ENCODE measurements at places on chromosomes 16 and 17. TPM values are rescaled to one million over a fixed set of nuclear protein-coding genes. Genes with fewer than 3 reads are reported as not detected.

GRCh38 chr16:62019851-62020250, 16.4 kb downstream of the CDH8 start:
- no peak for DNase-seq

GRCh38 chr17:80850817-80851216, 140.8 kb upstream of the CHMP6 start:
- DNase-seq: peak; percentile 80

GRCh38 chr16:78437352-78437968, 338.0 kb downstream of the WWOX start:
- no peak for DNase-seq

- DNase-seq: no peak
Observed at GRCh38 chr16:48084826-48085225, 71.0 kb downstream of the ABCC12 start.

DNA sequence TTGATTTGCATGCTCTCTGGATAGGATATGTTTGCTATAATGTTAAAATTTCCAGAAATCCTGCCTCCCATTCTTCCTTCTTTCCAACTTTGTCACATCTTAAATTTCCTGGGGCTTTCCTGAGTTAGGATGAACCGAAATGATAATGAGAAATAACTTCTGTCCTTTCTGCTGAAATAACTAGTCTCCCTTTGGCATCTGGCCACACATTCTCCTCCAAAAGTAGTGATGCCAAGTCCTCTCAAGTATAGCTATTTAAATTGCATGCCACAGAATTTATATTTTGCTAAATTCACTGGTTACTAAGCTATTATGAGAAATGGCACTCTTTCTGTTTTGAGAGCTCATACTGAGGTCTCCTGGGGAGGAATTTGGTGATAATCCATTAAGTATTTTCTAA, 30.6 kb downstream of the FAM20A start:
- DNase-seq: no peak

ABI3 gene
- polyA plus RNA-seq: not detected

- peak; percentile 50 for DNase-seq
Observed at GRCh38 chr16:12067714-12068401, 91.3 kb downstream of the SNX29 start.

- DNase-seq: no peak
Observed at GRCh38 chr17:67656494-67657203, 61.1 kb upstream of the NOL11 start.

GRCh38 chr17:48412841-48413240, 17.2 kb downstream of the SKAP1 start:
- peak; percentile 8 for DNase-seq

EIF3CL gene
- polyA plus RNA-seq: 204 TPM

GRCh38 chr17:57356153-57356718, 99.9 kb downstream of the MSI2 start:
- DNase-seq: no peak

DNA sequence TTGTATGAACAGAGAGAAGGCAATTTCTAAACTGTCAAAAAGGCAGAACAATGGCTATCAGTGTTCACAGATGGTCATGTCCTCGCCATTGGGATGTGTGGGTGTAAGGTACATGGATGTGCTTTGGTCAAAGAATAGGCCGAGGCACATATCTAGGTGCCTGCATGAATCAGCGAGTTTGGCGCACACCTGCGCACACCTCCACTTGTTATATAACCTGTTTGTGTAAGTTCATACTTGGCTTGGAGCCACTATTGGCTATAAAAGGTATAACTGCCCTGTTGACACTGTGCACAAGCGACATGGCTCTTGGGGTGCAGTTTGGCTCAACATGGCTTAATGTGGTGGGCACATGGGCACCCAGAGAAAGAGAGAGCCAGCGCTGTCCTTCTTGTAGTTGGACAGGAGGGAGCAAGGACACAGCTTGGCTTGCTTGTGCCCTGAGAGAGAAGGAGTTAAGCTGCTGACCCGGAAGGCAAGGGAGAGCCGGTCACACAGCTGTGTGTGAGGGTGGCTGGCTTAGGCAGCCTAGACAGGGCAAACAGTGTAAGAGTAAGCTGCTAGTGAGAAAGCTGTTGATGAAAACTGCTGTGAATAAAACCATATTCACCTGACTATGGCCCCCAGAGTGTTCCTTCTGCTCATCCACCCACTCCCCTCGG, 499.1 kb downstream of the KCNJ2 start:
- no peak for DNase-seq

- peak; percentile 57 for DNase-seq
Observed at GRCh38 chr17:33469911-33470310, 176.8 kb upstream of the ASIC2 start.

DNA sequence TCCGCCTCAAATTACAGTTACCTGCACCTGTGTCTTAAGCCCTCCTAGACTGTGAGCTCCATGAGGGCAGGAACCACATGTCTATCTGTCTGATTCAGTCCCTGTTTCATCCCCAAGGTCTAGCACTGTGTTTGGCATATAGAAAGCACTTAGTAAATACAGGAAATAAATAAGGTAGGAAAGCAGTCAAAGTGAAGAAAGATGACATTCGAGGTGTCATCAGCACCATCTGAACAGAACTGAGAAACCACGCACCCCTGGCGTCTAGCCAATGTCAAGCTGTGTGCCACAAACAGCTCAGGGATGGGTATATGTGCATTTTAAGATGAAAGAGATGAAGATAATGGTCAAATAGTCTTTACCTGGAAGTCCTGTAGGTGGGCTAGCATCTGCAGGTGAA, 79.6 kb upstream of the ATP2A3 start:
- DNase-seq: no peak

GRCh38 chr16:47461598-47462266, 601 bp downstream of the PHKB start:
- peak; percentile 68 for DNase-seq

GRCh38 chr17:58352596-58353388, 791 bp upstream of the SUPT4H1 start:
- DNase-seq: no peak

All from mammary epithelial cell (primary cell).